HFFc6 (cell line): ENCODE measurements at places on chromosomes 13 and 19. TPM values are rescaled to one million over a fixed set of nuclear protein-coding genes. Genes with fewer than 3 reads are reported as not detected.

DNA sequence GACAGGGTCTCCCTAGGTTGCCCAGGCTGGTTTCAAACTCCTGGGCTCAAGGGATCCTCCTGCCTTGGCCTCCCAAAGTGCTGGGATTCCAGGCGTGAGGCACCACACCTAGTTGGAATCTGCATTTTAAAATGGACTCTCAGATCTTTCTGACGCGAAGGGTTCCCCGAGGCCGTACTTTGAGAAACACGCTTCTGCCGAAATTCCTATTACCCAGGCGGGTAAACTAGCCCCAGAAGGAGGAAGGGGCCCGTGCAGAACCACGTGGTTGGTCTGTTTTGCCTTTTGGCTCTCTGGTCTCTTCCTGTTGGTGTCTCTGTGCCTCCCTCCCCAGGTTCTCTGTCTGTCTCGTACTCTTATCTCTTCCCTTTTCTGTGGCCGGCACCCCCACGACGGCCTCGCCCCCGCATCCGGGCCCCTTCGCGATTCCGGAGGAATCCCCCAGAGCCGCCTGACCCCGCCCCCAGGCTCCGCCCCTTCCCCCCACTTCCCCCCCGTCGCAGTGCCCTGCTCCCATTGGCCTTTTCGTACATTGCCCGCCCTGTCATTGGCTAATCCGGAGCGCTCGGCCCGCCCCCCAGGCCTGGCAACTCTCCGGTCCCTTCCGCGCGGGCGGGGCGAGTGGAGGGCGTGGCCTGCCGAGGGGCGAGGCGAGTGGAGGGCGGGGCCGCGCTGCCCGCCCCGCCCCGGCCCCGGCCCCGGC, at the start of gene TNFAIP8L1:
TNFAIP8L1 (plus strand) TSS at position 689 of the 703 bp plus-strand sequence. CDS start 12,354 bp downstream, outside the sequence.
- peak; percentile 91 for DNase-seq

- no peak for DNase-seq
These were observed 173.2 kb downstream of the DCLK1 start for GRCh38 chr13:35957996-35958395.

GRCh38 chr13:66992183-66992582, 238.0 kb downstream of the PCDH9 start:
- no peak for DNase-seq

GRCh38 chr19:53916004-53916403, 6.9 kb downstream of the CACNG7 start:
- DNase-seq = no peak

The SYNGR4 gene
- total RNA-seq = not detected in 3 replicates

The DNASE2 gene
- 29.6 to 35.2 TPM (median 31.0 TPM) in 3 replicates for total RNA-seq
